Esophagus squamous epithelium (tissue), 5 donors: ENCODE measurements at places on chromosomes 6 and 20.

- no peak for DNase-seq
Observed at GRCh38 chr6:31582230-31582643, at the start of gene LTB. TSS of gene LTB (minus strand) at chr6:31582424. CDS start at chr6:31582417, 7 bp downstream.

GRCh38 chr20:49323622-49324238 is 45.9 kb upstream of the ZNFX1 start:
- no peak for DNase-seq

GRCh38 chr6:128725271-128726233 is 157.4 kb upstream of the LAMA2 start:
- no peak for DNase-seq

DNA sequence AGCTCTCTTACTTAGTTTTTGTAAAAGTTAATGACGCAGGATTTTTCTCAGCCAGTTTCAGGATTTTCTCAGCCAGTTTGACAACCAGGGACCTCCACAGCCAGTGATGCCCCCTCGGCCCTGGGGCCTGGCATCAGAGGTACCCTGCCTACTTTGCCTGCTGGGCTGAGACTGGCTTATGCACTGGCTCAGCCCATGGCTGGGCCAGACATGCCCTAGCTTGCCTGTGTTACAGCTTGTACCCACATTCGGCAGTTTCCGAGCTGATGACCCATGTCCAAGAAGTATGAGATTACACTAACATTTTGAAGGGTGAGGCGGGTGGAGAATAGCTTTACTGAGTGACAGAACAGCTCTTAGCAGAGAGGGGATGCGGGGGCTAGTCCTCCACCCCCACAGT is 406.1 kb upstream of the HSF2 start:
- DNase-seq: no peak

DNA sequence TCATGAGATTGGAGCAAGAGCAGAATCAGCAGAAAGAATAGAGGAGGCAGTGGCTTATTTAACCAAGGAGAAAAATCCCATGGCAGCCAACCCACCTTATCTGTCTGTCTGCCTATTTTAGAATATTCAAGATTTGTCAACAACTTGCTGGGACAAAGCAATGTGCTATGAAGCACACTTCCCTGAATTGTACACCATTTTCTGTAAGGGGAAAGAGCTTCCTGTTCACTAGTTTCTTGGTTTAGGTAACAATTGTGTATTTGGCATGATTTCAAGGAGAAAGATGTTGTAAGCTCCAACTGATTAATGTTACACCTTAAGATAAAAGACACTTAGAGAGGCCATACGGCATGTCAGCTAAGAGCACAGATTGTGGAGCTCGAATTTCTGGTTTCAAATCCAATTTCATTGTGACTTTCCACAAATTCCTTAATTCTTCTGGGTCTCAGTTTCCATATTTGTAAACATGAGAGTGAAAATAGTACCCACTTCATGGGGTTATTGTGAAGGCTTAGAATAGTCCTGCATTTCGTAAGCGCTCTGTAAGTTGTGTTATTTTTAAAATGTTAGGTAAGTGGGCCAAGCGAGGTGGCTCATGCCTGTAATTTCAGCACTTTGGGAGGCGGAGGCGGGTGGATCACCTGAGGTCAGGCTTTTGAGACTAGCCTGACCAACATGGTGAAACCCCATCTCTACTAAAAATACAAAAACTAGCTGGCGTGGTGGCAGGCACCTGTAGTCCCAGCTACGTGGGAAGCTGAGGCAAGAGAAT is 4.8 kb upstream of the MUC22 start:
- DNase-seq: no peak

- DNase-seq: no peak
Observed at GRCh38 chr20:24658920-24659660, 189.7 kb downstream of the SYNDIG1 start.

GRCh38 chr6:84273048-84273809 is 45.8 kb upstream of the CEP162 start:
- DNase-seq: no peak

DNA sequence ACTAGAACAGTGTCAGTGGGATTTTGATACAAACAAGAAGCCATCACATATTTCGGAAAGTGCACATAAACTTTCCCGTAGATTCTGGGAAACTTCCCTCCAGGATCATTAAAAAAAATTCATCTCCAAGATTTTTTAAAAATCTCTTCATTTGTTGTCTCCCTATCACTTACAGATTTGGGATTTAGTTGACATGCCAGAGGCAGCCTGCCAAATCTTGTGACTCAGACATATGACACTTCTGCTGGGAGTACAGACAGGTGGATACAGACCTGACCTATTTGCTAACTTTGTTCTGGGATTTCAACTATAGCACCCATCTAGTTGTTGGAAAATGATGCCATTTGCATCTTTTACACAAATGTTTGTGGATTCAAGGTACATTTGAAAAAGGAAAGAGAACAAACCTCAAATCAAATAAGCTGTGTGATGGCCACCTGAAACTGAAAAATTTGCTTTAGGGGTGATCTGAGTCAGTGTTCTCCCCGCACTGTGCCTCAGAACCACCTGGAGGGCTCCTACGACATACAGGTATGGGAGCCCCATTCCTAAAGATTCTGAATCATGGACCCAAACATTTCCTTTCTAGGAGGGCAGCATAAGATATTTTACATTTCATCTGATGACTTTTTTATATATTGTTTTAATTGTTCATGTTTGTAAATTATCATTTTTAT is 21.9 kb upstream of the CD2AP start:
- DNase-seq: no peak

DNA sequence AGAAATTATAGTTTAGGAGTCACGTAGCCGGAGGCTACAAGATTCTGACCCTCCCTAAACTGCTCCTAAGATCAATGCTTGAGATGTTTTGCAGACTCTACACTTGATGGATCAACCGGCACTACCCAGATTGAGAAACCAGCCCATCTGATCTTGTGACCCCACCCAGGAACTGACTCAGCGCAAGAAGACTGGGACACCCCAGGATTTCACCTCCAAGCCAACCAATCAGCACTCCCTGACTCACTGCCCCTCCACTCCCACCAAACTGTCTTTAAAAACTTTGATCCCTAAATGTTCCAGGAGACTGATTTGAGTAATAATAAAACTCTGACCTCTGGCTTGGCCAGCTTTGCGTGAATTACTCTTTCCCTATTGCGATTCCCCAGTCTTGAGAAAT is 99.8 kb downstream of the OPRM1 start:
- no peak for DNase-seq

- DNase-seq: no peak
Observed at GRCh38 chr6:31227143-31227542, 44.7 kb downstream of the HLA-C start.

- no peak for DNase-seq
Observed at GRCh38 chr6:17297271-17298080, 16.3 kb downstream of the RBM24 start.

DNA sequence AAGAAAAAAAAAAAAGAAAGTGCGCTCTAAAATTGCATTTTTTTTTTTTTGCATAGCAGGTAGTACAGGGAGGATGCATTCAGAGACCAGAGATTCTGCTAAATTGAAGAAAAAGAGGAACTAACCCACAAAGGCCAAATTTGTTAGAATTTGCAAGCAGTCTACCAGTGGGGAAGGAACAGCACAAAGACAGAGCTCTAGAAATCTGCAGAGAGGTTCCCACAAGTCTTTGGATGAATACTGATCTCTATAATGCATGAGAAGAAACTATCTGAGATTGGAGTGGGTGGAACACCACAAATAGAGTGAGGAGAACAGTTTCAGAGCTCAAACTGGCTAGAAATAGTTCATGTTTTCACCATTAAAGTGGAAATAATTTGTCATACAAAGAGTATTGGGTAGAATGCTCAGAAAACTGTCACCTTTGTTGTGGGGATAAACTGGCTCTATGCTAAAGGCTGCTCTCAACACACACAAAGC is 79.6 kb upstream of the AHI1 start:
- no peak for DNase-seq

GRCh38 chr6:41638002-41638934 is at the start of gene MDFI:
TSS of gene MDFI (plus strand) at chr6:41638468. CDS start at chr6:41638750, 282 bp downstream.
- no peak for DNase-seq

- DNase-seq: no peak
Observed at GRCh38 chr6:146693342-146693741, 94.6 kb downstream of the ADGB start.

- DNase-seq: no peak
Observed at GRCh38 chr20:54188132-54188849, 14.5 kb upstream of the CYP24A1 start.

GRCh38 chr6:151805286-151805840 is 2.1 kb upstream of the ESR1 start:
- no peak for DNase-seq

DNA sequence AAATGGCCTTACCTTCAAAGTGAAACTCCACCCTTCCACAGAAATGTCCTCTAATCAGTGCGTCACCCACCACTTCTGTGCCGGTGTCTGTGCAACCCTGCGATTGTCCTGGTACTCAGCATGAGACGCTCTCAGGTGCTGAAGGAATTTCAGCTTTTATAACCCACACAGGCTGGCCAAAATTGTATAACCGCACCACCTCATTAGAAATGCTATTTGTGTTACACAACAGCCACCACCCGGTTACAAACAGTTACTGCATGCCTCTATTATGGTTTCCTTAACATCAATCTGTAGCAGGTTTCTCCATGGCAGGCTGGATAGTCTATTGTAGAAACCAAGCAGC is 51.5 kb downstream of the SLC23A2 start:
- no peak for DNase-seq

DNA sequence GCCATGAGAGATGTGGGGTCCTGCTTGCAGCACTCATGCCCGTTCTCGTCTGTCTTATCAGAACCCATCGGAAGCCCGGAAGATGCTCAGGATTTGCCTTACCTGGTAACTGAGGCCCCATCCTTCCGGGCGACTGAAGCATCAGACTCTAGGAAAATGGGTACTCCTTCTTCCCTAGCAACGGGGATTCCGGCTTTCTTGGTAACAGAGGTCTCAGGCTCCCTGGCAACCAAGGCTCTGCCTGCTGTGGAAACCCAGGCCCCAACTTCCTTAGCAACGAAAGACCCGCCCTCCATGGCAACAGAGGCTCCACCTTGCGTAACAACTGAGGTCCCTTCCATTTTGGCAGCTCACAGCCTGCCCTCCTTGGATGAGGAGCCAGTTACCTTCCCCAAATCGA is 8.3 kb downstream of the PI16 start:
- DNase-seq: no peak

GRCh38 chr6:44452725-44453124 is 65.2 kb downstream of the CDC5L start:
- DNase-seq: no peak

DNA sequence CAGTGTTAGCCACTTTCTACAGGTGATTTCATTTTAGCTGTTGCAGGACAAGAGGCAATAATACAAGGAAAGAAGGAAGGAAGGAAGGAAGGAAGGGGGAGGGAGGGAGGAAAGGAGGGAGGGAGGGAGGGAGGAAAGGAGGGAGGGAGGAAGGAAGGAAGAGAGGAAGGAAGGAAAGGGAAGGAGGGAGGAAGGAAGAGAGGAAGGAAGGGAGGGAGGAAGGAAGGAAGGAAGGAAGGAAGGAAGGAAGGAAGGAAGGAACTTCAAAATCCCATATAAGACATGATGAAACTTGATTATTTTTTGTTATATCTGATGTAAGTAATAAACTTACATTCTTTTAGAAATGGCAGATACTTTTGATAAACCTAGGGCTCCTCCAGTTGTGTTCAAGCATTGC is 83.6 kb downstream of the TFAP2B start:
- no peak for DNase-seq

DNA sequence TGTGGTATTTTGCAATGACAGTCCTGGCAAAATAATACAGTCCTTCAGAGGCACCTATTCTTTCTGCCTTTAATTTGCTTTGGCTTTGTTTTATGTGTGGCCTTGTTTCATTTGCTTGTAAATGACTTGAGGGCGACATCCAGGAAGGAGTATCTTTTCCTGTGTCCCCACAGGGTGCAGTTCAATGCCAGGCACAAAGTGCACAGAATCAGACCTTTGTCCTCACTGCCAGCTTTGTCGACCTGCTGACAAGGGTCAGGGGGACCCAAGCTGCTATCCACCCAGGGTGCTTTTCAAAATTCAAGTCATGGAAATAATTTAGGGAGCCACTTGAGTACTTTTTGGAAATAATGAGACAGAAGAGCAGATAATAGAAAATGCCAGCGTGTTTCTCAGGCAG is 37.0 kb upstream of the CDKN1A start:
- no peak for DNase-seq

GRCh38 chr6:1868561-1869261 is 259.0 kb downstream of the FOXC1 start:
- DNase-seq: no peak

DNA sequence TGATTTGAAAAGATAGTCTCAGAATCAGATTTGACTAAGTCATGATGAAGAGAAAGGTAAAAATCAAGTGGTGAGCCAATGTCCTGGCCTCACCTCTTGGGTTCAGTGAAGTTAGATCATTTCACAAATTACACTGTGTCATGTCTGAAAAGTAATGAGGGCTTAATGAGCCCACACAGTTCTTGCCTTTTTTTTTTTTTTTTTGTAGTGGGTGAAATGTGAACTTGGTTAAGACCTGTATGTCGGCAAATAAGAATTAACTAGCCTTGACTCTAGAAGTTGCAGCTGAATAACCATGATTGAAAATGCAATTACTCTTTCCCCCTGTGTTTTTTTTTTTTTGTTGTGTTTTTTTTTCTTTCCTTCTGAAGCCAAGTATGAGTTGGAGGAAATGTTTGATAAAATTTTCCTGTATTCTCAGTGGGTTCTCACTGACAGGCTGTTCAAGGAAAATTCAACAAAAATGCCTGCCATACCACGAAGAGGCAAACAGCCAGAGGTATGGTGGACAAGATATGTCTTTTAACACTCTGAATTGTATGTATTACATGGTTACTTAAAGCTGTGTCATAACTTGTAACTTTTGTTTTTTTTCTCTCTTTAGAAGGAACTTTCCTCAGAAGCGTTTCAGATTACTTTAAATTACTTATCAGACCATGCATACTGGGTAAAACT is 135.2 kb upstream of the MLIP start:
- DNase-seq: no peak

GRCh38 chr6:21785164-21785563 is 191.6 kb downstream of the SOX4 start:
- DNase-seq: no peak

DNA sequence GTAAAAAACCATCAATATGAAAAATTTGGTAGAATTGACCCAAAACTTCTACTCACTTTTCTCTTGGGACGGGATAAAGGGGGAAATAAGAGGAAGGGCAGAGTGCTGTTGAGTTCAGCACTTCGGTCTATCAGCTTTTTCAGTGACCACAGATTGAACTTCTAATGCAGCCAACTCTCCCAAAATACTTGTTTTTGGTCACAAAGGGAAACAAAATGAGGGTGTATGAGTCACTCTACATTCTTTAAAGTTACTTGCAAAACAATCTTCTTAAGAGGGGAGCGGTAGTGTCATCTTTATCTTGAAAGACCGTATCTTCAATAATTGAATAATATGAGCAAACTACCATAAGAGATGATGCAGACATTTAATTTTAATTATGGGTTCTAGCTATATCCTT is 661.3 kb downstream of the CD109 start:
- DNase-seq: no peak

- no peak for DNase-seq
Observed at GRCh38 chr20:62799459-62799858, 3.2 kb downstream of the MRGBP start.

DNA sequence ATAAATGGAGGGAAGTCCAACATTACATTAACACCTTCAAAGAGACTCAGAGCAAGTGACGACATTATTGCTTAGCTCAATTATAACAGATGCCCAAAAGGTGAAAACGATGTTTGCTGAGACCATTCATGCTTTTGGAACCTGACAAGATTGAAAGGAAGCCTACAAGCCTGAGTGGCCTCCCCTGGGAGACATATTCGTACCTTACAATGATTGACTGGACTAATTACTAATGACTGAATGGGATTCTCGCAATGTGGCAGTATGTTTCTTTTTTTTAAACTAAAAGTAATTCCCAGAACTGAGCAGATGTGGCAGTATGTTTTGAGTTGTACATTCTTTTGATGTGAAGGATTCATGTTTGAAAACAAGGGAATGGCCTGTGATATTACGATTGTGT is 49.9 kb downstream of the VEGFA start:
- DNase-seq: no peak
